ENCODE measurements at places on chromosomes 4 and X. TPM values are rescaled to one million over a fixed set of nuclear protein-coding genes. Genes with fewer than 3 reads are reported as not detected.

The SH3BP2 gene
- 22.7 TPM for total RNA-seq

The TDO2 gene
- total RNA-seq, result not detected

The AKAP14 gene
- not detected for total RNA-seq

The GPRASP3 gene
- total RNA-seq, result 4.9 TPM

The ZXDA gene
- 5.5 TPM for total RNA-seq

The ANXA10 gene
- total RNA-seq, result 0.30 TPM

The SLC25A6 gene
- 80.2 TPM for total RNA-seq

The JADE3 gene
- total RNA-seq, result 12.0 TPM

The NPNT gene
- not detected for total RNA-seq

The SYTL4 gene
- total RNA-seq, result 20.4 TPM

The EIF4E gene
- total RNA-seq, result 295 TPM

The PPEF2 gene
- not detected for total RNA-seq

The ASMT gene
- total RNA-seq, result not detected

The KIT gene
- 24.0 TPM for total RNA-seq

The VEGFC gene
- 18.4 TPM for total RNA-seq

The PRAF2 gene
- 4.6 TPM for total RNA-seq

The CSAG1 gene
- total RNA-seq, result not detected

The MAOB gene
- total RNA-seq, result under 0.01 TPM

The SPANXN3 gene
- not detected for total RNA-seq

The IKBKG gene
- total RNA-seq, result 15.9 TPM

The LETM1 gene
- total RNA-seq, result 103 TPM

The DGAT2L6 gene
- not detected for total RNA-seq

The SSX4 gene
- total RNA-seq, result not detected

The PITX2 gene
- total RNA-seq, result 1.2 TPM

The CITED1 gene
- total RNA-seq, result not detected

The CLIC2 gene
- total RNA-seq, result 0.30 TPM

The XAGE2 gene
- not detected for total RNA-seq

The STOX2 gene
- under 0.01 TPM for total RNA-seq

The TKTL1 gene
- not detected for total RNA-seq

The ARR3 gene
- not detected for total RNA-seq

The MAGEB10 gene
- total RNA-seq, result not detected

The FAM47A gene
- total RNA-seq, result not detected

The TMEM156 gene
- 0.61 TPM for total RNA-seq

The TEX11 gene
- not detected for total RNA-seq

The FGA gene
- total RNA-seq, result not detected

The PCDH18 gene
- 9.7 TPM for total RNA-seq

The MFAP3L gene
- total RNA-seq, result 0.97 TPM

The SLC39A8 gene
- total RNA-seq, result 6.5 TPM

The C4orf54 gene
- total RNA-seq, result not detected

The HMGN5 gene
- total RNA-seq, result 0.30 TPM

The GPR143 gene
- total RNA-seq, result 5.5 TPM

The CFAP99 gene
- not detected for total RNA-seq

The F9 gene
- not detected for total RNA-seq

The UGT2B11 gene
- total RNA-seq, result not detected

The DMD gene
- 8.8 TPM for total RNA-seq

The SOX3 gene
- not detected for total RNA-seq

The POU3F4 gene
- total RNA-seq, result not detected

The TEX13B gene
- total RNA-seq, result not detected

The ITIH6 gene
- total RNA-seq, result not detected

The CHRNA9 gene
- total RNA-seq, result not detected

The PRKG2 gene
- total RNA-seq, result under 0.01 TPM
